ENCODE measurements at places on chromosomes 3 and 15.

- H3K27me3 ChIP-seq: no peaks in the 10 kb centered on the region
- H3K4me3 ChIP-seq: no peak overlapping the region
- H3K4me1 ChIP-seq: no peaks in the 10 kb centered on the region
- no peak for DNase-seq
- H3K36me3 ChIP-seq: no peaks in the 10 kb centered on the region
These were observed 650.8 kb upstream of the SGO1 start for GRCh38 chr3:20836801-20837200.

GRCh38 chr3:53778153-53778552, 68.1 kb downstream of the CHDH start:
- peaks cover 8% of the 10 kb centered on the region for H3K27me3 ChIP-seq
- DNase-seq: no peak

- no peak for DNase-seq
- no peaks in the 10 kb centered on the region for H3K27me3 ChIP-seq
- no peaks in the 10 kb centered on the region for H3K36me3 ChIP-seq
- no peaks in the 10 kb centered on the region for H3K4me1 ChIP-seq
These were observed 22.9 kb downstream of the CCDC39 start for GRCh38 chr3:180656406-180656805.

DNA sequence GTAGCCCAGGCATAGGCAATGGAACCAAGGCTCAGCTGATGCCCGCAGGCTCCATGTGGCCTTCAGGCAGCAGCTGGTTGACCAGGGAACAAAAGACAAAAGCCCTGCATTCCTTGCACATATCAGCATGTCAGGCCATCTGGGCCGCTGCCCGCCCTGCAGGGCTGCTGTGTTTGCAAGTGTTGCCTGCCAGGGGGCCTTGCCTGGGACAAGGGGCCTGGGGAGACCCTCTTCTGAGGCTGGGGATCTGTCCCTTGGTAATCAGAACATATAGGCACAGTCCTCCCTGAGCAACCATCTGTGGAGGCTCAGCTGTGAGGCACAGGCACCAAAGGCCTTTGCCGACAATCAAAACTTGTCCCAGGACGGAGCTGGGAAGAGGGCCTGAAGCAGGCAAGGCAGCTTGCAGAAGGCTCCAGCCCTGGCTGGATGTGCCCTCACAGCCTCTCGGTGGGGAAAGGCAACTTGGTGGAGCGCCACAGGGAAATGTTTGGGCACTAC, 138.2 kb downstream of the TPRA1 start:
- DNase-seq: no peak
- no peak overlapping the region for H3K4me3 ChIP-seq
- no peaks in the 10 kb centered on the region for H3K4me1 ChIP-seq

GRCh38 chr15:65056106-65056505, 10.9 kb downstream of the SLC51B start:
- H3K27ac ChIP-seq: no peak overlapping the region
- H3K4me3 ChIP-seq: no peak overlapping the region
- peaks cover 7% of the 10 kb centered on the region for H3K27me3 ChIP-seq
- H3K36me3 ChIP-seq: no peaks in the 10 kb centered on the region
- no peak for DNase-seq
- peaks cover 14% of the 10 kb centered on the region for H3K4me1 ChIP-seq

All from IMR-90 (cell line).